ENCODE measurements at places on chromosomes 6 and 20.

DNA sequence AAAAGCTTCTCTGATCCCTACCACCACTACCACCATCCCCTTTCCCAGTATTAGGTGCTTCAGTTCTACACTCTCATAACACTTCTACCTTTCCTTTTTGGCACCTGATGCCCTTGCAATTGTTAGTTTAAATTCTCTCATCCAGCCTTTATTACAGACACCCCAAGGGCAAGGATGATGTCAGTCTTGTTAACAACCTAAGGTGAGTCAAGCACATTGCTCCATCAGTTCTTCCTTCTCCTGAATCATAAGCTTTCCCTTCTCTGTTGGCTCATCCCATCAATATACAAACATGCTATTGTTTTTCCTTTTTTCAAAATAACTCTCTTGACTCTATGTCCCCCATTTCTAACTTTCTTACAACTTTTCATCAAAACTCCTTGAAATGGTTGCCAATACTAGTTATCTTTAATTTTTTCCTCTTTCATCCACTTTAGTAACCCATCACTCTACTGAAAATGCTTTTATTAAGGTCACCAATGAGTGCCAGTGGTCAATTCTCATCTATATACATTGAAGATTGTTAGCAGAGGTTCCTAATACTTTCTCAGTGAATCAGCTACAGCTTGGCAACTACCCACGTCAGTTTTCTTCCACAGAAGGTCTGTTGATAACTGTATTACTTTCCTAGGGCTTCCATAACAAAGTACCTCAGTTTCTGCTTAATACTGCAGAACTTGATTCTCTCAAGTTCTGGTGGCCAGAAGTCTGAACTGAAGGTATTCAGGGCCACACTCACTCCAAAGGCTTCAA lies 97.1 kb upstream of the FLRT3 start:
- DNase-seq = no peak

- DNase-seq = no peak
These were observed 79.1 kb upstream of the ZFP64 start for GRCh38 chr20:52270696-52271095.

DNA sequence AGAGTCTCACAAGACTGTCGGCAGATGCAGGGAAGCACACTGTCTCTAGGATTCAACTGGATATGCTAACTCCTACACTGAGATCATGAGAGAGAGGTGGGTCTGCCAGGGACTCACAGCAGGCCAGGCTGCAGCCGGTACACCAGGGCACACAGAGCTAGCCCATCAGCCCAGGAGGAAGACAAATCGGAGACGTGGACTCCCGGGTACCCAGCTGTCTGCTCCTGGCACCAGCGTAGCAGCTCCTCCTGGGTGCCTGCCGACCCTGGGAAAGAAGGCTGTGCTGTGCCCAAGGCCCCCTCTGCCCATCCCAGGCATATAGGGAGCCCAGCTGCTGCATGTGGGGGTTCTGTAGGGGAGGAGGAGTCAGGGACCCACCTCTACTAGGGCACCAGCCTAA lies 7.0 kb downstream of the MICAL1 start:
- DNase-seq = no peak

DNA sequence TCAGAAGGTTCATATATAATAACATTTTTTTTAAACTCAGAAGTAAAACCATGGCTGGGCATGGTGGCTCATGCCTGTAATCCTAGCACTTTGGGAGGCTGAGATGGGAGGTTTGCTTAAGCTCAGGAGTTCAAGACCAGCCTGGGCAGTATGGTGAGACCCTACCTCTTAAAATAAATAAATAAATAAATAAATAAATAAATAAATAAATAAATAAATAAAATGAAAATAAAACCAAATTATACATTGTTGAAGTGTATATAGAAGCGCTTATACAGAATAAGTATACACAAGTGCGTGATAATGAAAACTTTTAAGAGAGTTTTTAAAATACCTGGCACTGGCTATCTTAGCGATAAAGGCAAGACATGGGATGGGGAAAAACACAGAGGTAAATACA lies 71.6 kb downstream of the OR2B2 start:
- DNase-seq = no peak

- DNase-seq = no peak
These were observed 52.4 kb downstream of the RNF144B start for GRCh38 chr6:18439581-18439980.

DNA sequence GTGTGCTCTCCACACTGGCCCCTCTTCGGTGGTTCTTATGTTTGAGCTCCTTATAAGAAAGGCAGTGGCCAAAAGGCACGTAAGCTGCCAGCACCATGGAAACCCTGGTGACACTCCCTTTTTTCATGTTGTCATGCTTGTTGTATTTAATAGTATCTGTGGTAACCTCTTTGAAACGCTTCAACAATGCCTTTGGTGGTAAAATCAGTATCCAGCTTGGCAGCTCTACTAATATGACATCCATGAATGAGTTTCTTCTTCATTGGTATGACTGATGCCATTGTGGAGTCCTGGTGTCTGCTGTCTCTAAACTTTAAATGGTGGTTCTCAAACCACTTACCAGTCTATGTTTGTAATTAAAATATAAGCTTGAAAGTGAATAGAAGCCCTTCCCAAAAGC lies 10.7 kb upstream of the MYLK2 start:
- no peak for DNase-seq

GRCh38 chr6:155201461-155202226 lies 62.2 kb upstream of the CLDN20 start:
- DNase-seq = no peak

DNA sequence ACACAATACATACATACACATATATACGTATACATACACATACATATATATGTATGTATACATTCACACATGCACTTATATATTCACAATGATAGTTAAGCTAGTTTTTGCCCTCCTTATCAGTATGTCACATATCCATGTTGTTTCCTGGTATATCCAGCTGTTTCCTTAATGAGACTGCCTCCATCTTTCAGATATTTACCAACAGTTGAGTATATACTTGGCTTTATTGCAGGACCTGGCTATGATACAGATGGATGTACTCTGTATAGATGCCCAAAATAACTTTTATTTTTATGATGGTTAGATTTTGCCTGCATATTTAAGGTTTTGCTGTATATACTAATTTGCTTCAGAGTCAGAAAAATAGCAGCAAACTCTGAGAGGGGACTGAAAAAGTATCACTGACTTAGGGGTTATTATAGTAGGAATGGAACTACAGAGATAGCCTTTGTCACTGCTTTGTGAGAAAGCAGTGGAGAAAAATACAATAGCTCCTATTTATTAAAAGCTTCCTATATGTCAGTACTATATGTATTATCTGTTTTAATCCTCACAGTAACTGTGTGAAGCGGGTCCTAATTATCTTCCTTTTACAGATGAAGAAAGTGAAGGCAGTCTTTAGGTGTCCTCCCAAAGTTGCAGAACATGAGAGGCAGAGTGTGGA lies 35.5 kb downstream of the CARMIL1 start:
- DNase-seq = no peak

DNA sequence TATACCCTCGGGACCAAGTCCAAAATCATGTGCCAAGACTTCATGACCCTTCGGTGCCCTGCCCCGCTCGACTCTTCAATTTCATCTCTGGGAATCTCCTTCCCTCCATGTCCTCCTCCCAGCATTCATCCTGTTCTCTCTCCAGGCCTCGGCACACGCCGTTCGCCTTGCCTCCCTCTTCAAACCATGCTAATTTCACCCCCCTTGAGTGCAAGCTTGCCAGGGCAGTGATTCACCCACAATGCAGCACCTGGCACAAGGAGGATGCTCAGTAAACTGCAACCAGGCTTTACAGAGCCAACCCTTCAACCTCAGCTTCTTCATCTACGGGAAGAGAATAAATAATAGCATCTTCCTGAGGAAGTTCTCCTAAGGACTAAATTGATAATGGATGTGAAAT lies 4.1 kb downstream of the KCNS1 start:
- no peak for DNase-seq

DNA sequence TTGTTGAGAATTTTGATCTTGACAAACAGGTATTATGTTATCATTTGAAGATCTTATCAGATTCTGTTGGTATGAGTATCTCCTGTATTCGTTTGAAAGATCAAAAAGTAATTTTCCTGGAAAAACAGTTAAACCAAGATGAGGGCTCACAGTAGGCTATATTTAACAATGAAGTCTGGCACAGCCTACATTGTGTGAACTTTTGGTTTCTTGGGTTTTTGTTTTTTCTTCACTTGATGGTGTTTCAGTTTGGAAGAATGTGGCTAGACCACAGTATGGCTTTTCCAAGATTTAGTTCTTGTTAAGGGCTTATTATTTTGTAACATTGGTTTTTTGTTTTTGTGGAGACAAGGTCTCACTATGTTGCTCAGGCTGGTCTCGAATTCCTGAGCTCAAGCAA lies 306.4 kb downstream of the CDKAL1 start:
- no peak for DNase-seq

- DNase-seq = no peak
These were observed 79.0 kb downstream of the SH3BGRL2 start for GRCh38 chr6:79710127-79710526.

- DNase-seq = no peak
These were observed 10.4 kb upstream of the ZNFX1 start for GRCh38 chr20:49288250-49288751.

DNA sequence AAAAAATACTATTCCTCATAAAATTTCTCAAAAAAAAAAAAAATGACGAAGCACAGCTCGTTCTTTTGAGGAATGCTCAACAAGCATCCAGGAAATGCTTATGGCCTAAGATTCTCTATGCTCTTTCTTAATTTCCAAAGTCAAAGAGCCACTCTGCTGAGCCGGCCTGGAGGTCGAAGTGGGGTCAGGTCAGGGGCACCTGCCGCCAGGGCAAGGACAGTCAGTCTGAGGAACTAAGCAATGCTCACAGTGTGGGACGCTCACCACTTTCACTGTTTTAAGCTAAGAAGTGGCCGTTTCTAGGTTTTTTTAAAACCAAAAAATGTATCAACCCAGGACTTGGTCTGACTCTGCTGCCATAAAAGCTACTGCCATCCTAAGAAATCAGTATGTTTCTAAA lies 17.3 kb downstream of the YTHDF1 start:
- no peak for DNase-seq

- no peak for DNase-seq
These were observed 31.6 kb downstream of the SRC start for GRCh38 chr20:37377346-37378081.

DNA sequence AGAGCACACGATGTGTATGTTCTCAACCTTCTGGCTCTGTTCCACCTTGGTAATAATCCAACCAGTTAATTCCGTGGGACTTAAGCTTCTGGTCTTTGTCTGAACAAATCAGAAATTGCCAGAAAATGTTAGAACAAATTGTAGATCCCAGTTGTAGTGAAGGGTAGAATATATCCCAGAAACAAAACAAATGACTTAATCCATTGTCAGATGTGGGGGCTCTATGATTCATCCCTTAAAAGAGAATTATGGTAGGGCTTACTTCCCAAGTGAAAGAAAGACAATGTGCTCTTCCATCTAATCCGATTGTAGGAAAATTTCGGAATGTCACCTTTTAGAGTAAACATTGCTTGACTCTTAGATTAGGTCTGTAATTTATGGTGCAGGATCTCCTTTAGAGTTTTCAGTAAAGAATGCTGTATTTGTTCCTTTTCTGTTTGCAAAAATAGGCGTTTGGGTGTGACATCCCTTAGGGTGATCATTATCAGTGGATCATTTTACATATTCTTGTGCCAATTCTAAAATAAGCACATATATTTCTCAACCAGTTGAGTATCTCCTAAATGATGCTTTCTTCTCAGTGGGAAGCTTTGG lies 234.5 kb upstream of the ZNF217 start:
- no peak for DNase-seq

DNA sequence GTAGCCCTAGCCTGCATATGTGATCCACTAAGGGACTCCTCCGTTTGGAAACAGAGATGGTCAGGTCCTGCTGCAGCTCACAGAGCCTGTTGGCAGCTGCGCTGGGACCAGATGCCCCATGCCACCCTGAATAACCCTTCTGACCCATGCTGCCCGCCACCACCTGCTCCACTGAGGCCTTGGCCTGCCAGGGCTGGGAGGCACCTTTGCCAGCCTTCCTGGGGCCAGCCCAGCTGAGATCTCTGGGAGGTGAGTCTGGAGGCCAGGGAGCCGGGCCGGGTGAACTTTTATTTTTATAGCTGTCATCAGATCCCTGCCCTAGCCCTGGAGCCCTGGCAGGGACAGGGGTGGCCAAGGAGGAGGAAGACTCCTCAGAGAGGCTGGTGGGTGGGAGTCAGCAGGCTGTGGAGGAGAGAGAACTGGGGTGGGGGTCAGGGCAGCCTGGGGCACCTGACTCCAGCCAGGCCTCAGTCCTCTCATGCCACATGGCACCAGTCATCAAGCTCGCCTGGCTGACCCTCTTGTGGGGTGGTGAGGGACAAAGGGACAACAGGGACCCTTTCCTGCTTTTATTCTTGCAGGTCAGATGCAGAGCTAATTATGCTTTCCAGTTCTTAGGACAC lies 10.0 kb downstream of the CEBPB start:
- DNase-seq = no peak

- DNase-seq = no peak
These were observed 531.7 kb downstream of the LMBRD1 start for GRCh38 chr6:69265090-69265489.

- DNase-seq = no peak
These were observed 46.3 kb upstream of the HSF2 start for GRCh38 chr6:122352981-122353664.

GRCh38 chr6:109105681-109106080 lies 10.4 kb downstream of the CEP57L1 start:
- no peak for DNase-seq

GRCh38 chr6:119355157-119355556 lies 5.6 kb upstream of the MAN1A1 start:
- no peak for DNase-seq

DNA sequence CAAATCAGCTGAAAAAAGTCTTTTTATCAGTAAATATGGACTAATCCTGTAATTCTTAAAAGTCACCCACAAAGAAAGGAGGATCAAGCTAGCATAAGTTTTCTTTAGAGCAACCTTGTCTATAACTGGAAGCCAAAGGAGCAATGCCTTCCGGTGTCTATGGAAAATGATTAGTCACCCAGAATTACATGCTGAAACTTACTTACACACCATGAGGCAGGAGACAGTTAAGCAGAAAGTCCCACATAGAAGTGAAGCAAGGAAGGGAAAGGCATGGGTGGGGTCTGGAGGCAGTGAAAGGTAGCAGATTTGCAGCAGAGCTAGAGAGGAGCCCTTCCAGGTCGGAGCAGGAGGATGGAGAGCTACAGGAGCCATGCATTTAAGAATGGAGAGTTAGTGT lies 153.7 kb upstream of the RIPOR2 start:
- DNase-seq = no peak

- DNase-seq = no peak
These were observed 54.1 kb upstream of the TULP1 start for GRCh38 chr6:35566794-35567193.

GRCh38 chr6:44771647-44772415 lies 384.3 kb downstream of the CDC5L start:
- no peak for DNase-seq

DNA sequence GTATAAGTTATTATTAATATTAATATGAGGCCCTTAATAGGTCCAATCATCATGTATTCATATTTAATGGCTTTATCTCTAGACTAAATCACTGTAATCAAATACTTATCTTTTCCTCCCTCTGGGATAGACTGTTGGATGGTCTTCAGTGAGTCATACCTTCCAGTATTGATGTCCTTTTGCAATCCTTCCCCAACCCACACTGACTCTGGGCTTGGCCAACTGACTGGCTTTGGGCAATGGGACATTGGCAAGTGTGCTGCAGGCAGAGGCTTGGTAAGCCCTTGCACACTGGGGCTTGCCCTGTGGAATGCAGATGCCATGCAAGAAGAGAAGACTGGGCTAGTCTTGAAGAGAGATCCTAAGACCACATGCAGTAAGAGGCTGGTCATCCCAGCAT lies 136.6 kb downstream of the CCDC170 start:
- DNase-seq = no peak

Measured in mesothelial cell of epicardium (in vitro differentiated cells).